ENCODE measurements at places on chromosomes 6 and 20.

DNA sequence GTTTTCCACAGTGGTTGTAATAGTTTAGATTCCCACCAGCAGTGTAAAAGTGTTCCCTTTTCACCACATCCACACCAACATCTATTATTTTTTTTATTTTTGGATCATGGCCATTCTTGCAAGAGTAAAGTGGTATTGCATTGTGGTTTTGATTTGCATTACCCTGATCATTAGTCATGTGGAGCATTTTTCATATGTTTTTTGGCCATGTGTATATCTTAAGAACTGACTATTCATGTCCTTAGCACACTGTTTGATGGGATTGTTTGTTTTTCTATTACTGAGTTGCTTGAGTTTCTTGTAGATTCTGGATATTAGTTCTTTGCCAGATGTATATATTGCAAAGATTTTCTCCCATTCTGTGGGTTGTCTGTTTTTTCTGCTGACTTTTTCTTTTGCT, 820.1 kb downstream of the TENT5A start:
- DNase-seq, result no peak

- no peak for DNase-seq
Observed at GRCh38 chr6:97067045-97067444, 142.5 kb downstream of the KLHL32 start.

- DNase-seq, result no peak
Observed at GRCh38 chr6:108448481-108448880, 112.2 kb upstream of the FOXO3 start.

GRCh38 chr6:79170959-79171358, 63.5 kb downstream of the HMGN3 start:
- DNase-seq, result no peak

DNA sequence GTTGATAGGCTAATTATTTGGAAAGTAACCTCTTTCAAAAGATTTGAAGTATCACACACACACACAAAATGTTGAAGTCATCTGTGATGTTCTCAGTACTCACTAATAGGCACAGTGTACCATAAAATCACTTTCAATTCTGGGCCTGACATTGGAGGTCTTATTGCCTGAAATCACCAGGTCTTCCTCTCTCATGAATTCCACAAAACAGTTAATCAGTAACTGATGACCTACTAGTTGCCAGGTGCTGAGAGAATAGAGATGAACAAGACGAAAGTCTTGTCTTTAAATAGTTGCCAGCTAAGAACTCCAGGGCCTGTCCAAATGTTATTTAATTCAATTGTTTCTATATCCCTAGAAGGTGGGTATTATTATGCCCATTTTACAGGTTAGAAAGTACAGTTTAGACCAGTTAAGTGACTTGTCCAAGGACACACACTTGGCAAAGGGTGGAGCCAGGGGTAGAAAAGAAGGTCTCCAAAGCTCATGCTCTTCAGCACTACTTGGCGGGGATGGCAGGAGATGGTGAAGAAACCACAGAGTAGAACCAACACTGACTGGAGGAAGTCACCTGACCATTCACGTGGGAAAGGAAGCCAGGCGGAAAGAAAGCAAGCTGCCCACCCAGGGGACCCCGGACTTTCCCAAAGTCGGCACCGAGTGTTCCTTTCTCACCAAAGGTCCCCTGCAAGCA, 116.4 kb downstream of the KIF6 start:
- DNase-seq, result no peak

GRCh38 chr20:51460569-51461265, 81.8 kb downstream of the NFATC2 start:
- DNase-seq, result peak; percentile 26

DNA sequence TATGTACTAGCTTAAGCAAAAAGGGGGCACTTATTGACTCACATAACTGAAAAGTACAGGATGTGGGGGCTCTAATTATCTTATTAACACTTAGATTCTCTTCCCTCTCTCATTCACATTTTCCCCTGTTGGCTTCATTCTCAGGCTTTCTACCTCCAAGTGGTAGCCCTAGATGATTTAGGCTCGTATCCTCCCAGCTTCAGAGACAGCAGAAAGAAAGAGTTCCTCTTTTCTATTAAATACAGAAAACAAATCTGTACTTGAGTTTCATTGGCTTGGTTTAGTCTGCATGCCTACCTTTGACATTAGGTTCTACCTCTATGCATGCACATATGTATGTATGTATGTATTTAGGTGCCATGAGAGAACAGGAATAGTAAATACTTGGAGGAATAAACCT, 15.5 kb upstream of the E2F3 start:
- DNase-seq, result no peak

All from suprapubic skin (tissue), 4 donors.